ENCODE measurements at places on chromosomes 5 and 9. TPM values are rescaled to one million over a fixed set of nuclear protein-coding genes. Genes with fewer than 3 reads are reported as not detected.

Gene ZDHHC21
- 6.2 TPM for total RNA-seq

DNA sequence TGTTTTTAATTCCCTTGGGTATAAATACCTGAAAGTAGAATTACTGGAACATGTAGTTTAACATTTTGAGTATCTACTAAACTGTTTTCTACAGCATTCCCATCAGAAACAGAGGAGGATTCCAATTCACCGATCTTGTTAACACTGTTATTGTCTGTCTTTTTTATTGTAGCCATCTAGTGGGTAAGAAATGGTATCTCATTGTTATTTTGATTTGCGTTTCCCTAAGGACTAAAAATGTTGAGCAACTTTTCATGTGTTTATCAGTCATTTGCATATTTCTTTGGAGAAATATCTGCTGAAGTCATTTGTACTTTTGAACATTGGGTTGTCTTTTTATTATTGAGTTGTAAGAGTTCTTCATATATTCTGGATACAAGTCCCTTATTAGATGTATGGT, 135.2 kb upstream of the NFIL3 start:
- no peaks in the 10 kb centered on the region for H3K4me1 ChIP-seq
- H3K36me3 ChIP-seq, result no peaks in the 10 kb centered on the region
- DNase-seq, result no peak
- no peak overlapping the region for H3K27ac ChIP-seq
- H3K4me3 ChIP-seq, result no peak overlapping the region

DNA sequence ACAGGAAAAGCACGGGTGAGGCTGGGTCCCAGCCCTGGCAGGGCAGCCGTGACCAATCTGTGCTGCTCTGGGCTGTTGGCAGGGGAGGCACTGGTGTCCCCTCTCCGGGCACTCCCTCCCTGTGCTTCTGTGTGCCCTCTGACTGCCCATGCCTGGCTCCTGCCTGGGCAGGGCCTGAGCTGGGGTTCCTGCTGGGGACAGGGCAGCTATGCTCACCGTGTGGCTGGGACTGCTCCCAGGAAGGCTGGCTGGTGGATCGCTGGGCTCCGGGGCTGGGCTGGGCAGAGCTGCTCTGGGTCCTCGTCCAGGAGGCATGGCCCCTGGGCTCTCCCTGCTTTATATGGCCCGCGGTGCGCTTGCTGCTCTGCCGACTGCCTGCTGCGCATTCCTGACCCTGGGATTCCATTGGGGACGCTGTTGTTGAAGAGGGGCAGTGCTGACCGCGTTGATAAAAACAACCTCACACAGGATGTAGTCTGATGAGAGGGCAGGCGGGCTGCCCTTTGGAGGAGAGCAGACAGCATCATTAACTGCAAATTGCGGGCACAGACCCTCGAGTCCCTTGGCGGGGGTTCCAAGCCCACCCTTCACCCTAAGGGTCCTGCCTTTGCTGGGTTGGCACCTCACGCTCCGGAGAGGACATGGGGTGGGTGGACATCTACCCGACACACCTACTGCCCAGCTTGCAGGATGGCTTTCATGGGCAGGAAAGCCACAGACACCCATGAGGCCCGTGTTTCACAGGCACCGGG, 955 bp downstream of the QRFP start:
- H3K36me3 ChIP-seq, result peaks cover 6% of the 10 kb centered on the region
- no peak overlapping the region for H3K4me3 ChIP-seq
- no peaks in the 10 kb centered on the region for H3K27me3 ChIP-seq
- DNase-seq, result no peak
- no peaks in the 10 kb centered on the region for H3K4me1 ChIP-seq
- H3K27ac ChIP-seq, result no peak overlapping the region

DNA sequence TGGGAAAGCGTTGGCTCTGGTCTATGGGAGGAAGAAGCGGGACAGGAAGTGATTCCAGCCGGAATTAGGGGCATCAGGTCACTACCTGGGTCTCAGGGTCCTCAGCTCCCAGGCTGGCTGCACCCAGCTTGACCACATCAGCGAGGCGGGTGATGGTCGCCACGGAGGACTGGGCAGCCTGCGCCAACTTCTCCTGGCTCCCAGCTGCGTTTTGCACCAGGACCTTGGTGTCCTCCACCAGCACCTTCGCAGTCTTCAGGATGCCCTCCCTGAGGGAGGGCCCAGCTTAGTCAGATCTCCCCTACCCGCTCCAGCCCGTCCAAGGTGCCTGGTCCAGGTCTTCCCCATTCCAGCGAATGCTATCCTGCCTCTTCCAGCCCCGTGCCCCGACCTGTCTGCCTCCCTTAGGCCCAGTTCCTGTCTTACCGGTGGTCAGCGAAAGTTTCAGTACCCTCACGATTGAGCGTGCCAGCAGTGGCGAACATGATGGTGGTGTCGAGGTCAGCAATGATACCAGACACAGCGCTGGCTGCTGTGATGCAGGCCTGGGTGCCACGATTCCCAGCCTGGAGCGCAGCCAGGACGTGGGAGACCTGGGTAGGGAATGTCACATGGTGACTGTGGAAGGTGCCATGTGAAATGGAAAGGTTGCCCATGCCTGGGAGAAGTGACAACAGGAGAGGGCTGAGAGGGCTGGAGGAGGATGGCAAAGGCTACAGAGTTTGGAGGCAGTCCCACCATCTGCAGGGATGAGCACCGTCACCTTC, 14.4 kb upstream of the TPM2 start:
- no peak overlapping the region for H3K27ac ChIP-seq
- H3K4me3 ChIP-seq, result no peak overlapping the region
- no peaks in the 10 kb centered on the region for H3K4me1 ChIP-seq
- H3K36me3 ChIP-seq, result peaks cover 68% of the 10 kb centered on the region

DNA sequence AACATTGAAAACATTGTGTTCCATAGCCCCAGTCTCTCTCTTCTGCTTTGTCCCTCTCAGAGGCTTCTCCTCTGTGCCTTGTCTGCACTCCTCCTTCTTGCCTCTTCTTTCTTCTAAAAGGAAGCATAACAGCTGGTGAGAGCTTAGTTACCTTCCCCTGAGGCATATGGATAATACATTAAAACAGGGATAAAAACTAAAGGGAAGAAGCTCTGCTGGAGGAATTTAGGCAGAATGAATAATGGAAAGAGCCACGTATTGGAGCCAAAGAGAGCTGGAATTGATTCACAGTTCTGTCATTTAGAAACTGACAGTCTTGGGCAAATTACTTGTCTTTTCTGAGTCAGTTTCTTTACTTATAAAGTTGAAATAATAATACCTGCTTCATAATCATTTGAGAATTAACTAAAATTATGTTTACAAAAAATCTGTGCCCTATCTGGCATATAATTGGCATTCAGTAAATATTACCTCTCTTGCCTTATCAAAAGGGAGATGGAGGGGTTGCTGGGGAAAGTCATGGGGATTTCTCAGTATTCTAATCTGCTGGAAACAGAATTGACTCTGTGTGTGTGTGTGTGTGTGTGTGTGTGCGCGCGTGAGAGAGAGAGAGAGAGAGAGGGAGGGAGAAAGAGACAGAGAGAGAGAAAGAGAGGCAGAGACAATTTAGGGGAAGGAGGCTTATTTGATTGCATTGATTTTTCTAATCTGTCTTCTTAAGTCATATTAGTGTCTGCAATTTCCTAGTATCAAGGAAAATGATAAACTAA, 20.2 kb downstream of the ZNF474 start:
- no peak overlapping the region for H3K4me3 ChIP-seq
- no peaks in the 10 kb centered on the region for H3K27me3 ChIP-seq
- H3K27ac ChIP-seq, result no peak overlapping the region

- H3K27me3 ChIP-seq, result no peaks in the 10 kb centered on the region
- no peak for DNase-seq
- H3K4me1 ChIP-seq, result no peaks in the 10 kb centered on the region
These were observed 101.3 kb downstream of the NUDT12 start for GRCh38 chr5:103461243-103461642.

Gene ADGRV1
- not detected for total RNA-seq

- H3K4me1 ChIP-seq, result no peaks in the 10 kb centered on the region
- no peak overlapping the region for H3K27ac ChIP-seq
- no peak overlapping the region for H3K4me3 ChIP-seq
- no peak for DNase-seq
These were observed 76.5 kb upstream of the CTNNA1 start for GRCh38 chr5:138676556-138677193.

- H3K27me3 ChIP-seq, result no peaks in the 10 kb centered on the region
- no peak overlapping the region for H3K4me3 ChIP-seq
- no peak for DNase-seq
- no peak overlapping the region for H3K27ac ChIP-seq
These were observed 58.6 kb downstream of the TMC1 start for GRCh38 chr9:72579880-72580550.

- DNase-seq, result no peak
- no peaks in the 10 kb centered on the region for H3K27me3 ChIP-seq
- H3K4me1 ChIP-seq, result no peaks in the 10 kb centered on the region
- peaks cover 48% of the 10 kb centered on the region for H3K36me3 ChIP-seq
These were observed 14.6 kb upstream of the F2R start for GRCh38 chr5:76701298-76701697.

DNA sequence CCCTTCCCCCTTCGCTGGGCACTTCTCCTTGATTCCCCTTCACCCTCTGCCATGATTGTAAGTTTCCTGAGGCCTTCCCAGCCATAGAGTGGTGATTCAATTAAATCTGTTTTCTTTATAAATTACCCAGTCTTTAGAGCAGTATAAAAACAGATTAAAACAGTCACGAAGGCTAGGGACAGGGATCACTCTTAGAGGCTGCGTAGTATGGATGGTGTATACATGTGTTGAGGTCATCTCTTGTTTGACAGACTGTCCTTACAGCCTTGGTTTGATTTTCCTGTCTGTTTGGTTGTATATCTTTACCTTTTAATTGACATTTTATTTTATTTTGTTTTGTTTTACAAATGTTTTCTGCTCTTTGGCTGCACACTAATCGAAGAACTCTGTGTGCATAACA, 1155.7 kb upstream of the CDH18 start:
- H3K36me3 ChIP-seq, result no peaks in the 10 kb centered on the region
- H3K4me1 ChIP-seq, result no peaks in the 10 kb centered on the region
- no peak overlapping the region for H3K4me3 ChIP-seq
- no peaks in the 10 kb centered on the region for H3K27me3 ChIP-seq
- no peak overlapping the region for H3K27ac ChIP-seq

Gene PCA3
- not detected for total RNA-seq

DNA sequence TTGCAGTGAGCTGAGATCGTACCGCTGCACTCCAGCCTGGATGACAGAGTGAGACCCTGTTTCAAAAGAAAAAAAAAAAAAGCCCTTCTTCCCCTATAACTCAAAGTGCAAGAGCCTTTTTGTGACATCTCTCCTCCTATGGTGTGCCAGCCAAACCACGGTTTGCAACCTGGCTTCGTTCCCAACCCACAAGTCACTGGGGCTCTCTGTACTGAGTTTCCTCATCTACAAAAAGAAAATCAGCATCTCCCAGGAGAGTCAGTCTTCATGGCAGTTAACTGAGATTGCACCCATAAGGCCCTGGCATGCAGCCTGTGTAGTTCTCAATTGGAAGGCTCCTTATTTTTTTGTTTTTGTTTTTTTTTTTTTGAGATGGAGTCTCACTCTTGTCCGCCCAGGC, 14.8 kb downstream of the ODF2 start:
- no peak overlapping the region for H3K4me3 ChIP-seq
- H3K27ac ChIP-seq, result no peak overlapping the region
- DNase-seq, result no peak
- no peaks in the 10 kb centered on the region for H3K4me1 ChIP-seq

- no peaks in the 10 kb centered on the region for H3K27me3 ChIP-seq
- no peak overlapping the region for H3K27ac ChIP-seq
- DNase-seq, result no peak
- no peak overlapping the region for H3K4me3 ChIP-seq
- no peaks in the 10 kb centered on the region for H3K36me3 ChIP-seq
These were observed 223.5 kb upstream of the TUT7 start for GRCh38 chr9:86577420-86578333.

DNA sequence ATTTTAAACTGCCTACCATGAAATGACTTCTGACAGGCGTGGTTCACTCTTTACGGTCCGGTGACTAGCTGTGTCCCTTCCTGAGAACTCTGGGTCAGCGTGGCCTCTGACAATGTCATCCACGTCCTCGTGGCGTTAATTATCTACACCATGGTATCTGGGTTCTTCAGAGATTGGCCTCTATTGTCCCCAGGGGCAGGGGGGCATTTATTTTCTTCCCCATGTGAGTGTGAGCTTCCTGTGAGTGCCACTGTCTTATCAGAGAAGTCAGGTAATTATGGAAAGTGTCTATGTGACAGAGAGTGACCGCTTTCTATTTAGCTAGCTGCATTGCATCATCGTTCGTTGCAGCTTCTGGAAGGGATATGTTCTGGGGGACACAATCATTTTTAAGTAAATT, 77.2 kb downstream of the FBXL7 start:
- no peaks in the 10 kb centered on the region for H3K4me1 ChIP-seq
- no peak overlapping the region for H3K4me3 ChIP-seq
- H3K36me3 ChIP-seq, result no peaks in the 10 kb centered on the region

Gene TTC1
- 41.7 TPM for total RNA-seq

Gene BARHL1
- total RNA-seq, result not detected

Gene GPX8
- not detected for total RNA-seq

DNA sequence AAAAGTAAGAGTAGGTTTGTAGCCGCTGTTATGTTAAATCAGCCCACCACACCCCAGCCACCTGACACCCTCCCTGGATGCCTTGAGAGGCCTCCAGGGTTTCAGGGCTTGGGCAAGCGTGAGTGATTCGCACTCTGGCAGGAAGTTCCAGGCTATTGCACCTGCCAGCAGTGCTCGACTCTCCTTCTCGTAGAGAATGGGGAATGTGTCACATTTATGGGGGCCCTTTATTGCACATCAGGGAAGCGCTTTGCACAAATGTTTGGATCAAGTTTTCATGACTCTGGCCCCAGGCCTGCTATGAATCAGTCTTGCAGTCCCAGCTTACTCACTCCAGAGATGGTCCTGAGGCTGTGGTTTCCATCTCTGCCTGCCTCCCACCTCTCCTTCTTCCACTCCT, 66.1 kb upstream of the ADRA1B start:
- no peaks in the 10 kb centered on the region for H3K36me3 ChIP-seq
- no peak overlapping the region for H3K4me3 ChIP-seq
- no peak overlapping the region for H3K27ac ChIP-seq
- DNase-seq, result no peak

- H3K27ac ChIP-seq, result no peak overlapping the region
- H3K36me3 ChIP-seq, result no peaks in the 10 kb centered on the region
These were observed 572.8 kb downstream of the CCDC171 start for GRCh38 chr9:16125629-16126028.

DNA sequence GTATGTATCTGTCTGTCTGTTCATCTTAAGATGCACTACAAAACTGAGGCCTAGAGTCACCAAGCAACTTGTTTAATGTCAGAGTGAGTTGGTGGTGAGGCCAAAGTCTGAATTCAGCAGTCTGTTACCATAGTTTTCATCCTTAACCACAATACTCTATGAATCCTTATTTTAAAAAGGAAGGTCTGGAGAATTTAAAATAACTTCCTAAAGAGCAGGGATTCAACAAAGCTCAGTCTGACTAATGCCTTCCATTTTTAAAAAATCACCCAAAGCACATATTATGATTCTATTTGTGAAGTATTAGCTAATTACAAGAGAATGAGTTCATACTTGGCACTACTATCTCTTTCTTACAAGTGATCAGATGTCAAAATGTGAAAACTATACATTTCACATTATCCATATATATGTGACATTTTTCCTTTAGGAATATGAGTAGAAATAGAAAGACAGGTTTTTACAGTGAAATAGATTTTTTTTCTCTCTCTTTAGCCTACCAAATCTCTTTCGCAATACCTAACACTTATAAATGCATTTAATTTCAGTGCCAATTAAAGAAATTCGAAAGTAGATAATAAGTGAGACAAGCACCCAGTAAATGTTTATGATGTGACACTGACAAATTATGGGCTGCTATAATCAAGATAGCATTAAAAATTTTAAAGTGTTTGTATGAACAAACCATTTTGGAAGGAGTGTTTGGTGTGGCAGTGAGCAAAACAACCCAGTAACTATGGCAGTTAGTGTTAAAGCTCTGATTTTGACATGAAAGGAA, 102.3 kb upstream of the CDKN2B start:
- no peak for DNase-seq
- no peaks in the 10 kb centered on the region for H3K36me3 ChIP-seq
- no peak overlapping the region for H3K27ac ChIP-seq
- no peak overlapping the region for H3K4me3 ChIP-seq

Data from naive thymus-derived CD4-positive, alpha-beta T cell (primary cell).